Gastrocnemius medialis (tissue), 4 donors: ENCODE measurements at places on chromosomes 11 and 22.

DNA sequence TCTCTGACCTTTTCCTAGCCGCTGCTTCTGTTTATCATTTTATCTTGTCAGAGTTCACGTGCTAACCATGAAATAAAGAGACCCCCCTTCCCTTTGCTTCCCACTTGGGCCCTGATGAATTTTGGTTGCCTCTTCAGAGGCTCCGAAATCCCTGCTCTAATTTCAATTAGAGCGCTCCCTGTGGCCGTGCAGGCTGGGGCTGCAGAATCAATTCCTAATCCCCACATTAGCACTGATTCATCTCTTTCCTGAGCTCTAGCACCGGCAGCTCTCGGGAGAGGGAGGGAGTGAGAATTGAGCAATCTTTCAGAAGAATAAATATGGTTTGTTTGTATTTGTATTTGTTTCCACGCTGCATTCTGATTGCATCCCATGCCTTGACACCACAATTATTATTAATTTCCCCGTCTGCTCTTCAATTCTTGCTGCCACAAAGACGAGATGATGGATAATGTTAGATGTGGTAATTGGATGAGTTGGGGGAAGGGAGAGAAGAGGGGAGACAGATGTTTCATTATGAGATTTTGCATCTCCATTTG, 76.9 kb downstream of the NTM start:
- DNase-seq: no peak

DNA sequence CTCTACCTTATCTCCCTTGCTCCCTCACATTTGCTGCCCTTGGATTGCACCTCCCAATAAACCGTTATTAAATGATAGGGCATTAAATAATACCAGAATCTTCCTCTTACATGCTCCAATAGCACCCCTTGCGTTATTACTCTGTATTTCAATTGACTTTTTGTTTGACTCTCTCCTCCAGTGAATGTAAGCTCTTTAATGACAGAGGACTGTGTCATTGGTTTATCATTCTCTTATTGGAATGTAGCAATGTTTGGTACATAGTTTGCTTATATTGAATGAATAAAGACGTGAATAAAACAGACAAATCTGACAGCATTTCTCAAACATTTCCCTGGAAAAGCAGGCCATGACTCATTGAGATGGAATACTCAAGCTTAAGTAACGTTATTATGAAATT, 8.7 kb upstream of the MPEG1 start:
- DNase-seq: no peak

DNA sequence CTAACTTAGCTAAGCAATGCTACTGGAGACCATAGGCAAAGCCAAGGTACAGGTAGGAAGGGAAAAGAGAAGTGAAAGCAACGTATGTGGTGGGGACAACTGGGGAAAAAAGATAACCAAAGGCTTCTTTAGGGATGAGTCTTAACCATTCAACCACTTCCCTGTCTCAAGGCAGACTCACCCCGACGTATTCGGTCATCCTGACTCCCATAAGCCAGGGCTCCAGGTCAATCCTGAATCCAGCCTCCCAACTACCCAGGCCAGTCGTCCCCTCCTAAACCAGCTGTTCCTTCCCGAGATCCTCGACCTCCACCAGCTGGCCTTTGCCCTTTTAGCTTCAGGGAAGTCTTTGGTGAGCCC, 330 bp downstream of the ACP2 start:
- DNase-seq: no peak

DNA sequence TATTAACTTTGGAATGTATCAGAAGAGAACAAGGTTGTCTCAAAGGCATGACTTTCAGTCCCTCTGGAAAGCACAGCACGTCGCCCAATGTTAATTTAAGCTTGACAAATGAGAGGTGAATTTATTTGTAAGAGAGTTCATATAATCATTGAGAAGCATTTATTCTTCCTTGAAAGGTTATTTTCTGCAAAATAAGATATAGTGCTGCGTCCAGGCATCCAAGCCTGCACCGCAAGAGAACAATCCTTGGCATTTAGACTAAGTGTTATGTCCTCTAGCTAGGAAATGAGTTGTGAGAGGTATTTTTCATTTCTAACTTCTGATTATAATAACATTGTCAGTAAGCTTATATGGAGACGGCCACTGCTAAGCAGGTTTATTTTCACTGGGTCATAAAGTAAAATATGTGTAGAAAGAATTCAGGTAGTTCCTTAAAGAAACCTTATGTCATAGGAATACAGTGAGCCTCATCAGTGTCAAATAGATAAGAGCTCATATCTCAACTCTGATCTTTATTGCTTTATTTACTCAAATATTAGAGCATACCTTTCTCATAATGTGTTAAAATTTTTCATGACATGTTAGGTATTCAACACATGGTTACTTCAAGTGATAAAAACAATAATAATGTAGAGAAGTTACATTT, 182.0 kb downstream of the LUZP2 start:
- no peak for DNase-seq

DNA sequence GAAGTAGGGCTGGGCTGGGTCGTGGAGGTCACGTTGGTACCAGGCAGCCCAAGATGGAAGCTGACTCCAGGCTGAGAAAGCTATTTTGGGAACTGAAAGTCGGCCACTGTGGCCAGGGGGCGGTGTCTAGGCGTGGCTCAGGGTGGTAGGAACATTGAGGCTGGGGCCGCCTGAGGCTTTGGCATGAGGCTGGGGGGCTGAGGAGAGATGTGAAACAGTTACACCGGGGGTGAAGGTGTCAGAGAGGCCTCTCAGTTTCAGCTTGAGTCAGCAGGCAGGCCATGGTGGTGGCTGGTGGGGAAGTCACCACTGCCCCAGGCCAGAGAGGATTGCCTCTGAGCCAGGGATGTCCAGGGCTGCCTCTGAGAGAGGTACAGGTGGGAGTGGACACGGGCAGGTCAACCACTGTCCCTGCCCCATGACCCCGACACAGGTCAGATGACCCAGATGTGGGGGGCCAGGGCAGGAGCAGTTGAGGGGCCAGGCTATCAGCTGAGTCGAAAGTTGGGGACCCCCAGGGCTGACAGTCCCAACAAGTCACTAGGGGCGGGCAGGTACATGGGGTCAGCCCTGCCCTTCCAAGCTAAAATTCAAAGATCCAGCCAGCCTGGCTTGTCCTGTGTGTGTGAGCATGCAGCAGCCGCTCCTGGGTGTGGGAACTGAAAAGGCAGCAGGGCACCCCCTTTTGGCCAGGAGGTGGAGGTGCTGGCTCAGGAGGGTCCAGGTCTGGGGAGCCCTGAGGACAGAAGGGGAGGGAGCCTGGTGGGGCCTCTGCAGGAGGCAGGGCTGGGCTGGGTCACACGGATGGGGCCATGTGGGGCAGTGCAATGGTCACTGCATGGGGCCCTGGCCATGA, 7.2 kb downstream of the KCNK7 start:
- DNase-seq: peak; percentile 80

- DNase-seq: no peak
Observed at GRCh38 chr11:67506426-67507051, 1.4 kb upstream of the PITPNM1 start.

- DNase-seq: no peak
Observed at GRCh38 chr22:43521716-43522115, 109.9 kb downstream of the MPPED1 start.

GRCh38 chr11:103587901-103588788, 448.3 kb upstream of the DDI1 start:
- no peak for DNase-seq

DNA sequence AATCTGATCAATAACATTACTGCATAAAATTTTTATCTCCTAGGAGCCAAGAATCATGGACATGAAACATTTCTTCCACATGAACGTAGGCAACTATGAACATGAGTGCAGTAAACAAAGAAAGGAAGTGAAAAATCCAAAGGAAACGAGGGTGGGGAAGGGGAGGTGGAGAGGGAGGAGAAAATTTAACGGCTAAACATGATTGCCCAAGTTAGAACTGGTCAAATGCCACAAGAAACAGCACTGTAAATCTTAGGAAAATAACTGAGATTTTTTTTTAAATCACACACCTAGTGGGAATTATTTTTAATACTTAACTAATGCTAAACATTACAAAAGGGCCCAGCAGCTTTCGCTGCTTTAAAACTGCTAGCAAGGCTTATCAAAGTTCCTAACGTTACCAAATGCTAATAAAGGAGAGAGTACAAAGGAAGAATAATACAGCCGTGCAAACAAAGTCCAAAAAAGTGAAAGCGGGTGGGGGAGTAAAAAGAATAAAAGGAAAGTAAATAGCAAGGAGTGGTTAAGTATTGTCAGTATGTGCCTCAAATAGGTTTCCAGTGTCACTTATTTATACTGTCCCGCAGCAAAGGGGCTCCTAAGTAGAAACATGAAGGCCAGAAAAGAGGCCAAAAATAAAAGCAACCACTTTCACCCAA, 13.7 kb downstream of the NARS2 start:
- no peak for DNase-seq

DNA sequence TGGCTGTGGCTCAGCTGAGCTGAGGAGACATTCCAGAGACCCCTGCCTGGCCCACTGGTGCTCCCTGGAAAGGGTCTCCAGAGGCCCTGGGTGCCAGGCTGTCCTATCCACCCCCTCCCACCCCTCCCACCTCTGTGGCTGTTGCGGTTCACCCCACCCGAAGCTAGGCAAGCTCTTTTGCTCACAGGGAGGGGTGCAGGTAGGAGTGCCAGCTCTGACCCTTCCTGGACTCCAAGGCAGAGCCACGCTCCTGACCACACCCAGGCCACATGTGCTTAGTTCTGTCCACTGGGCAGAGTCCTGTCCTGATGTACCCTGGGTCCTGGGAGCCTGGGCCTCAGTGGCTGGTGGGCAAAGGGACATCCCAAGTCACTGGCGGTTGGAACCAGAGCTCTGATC, 16.4 kb downstream of the IL17REL start:
- DNase-seq: no peak

DNA sequence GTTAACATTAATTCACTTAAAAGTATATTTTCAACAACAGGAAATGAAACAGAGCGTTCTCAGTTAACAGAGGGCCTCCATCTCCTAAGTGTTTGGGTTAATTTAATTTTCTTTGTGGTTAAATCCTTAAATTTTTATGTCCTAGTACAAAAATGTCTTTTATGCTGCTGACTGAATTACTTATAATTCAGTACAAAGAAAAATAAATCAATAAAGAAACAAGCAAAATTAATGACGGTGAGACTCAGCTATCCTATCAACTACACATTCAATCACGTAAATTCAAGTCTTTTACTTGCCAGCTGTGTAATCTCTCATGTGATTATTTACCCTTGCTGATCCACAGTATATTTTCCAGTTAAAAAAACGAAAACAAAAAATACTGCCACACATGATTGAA, 81.4 kb downstream of the BBOX1 start:
- no peak for DNase-seq

GRCh38 chr11:3709977-3710376, 38.8 kb upstream of the CHRNA10 start:
- DNase-seq: peak; percentile 85

DNA sequence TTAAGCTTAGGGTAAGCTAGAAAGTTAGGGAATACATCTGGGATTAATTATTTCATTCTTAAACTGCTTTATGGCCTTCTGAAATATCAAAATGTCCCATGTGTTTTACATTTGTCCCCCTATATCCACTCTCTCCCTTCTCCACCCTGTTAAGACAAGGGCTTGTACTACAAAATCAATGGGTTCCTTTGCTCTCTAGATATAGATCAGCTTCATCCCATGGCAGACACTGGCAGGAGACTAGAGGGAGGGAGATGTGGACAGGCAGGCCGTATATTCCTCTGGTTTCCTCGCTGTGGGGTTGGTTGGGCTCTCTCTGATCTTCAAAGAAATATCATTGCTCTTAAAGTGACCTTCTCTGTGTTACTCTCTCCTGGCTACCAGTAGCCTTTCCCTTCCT, 1281.0 kb downstream of the LRRC4C start:
- DNase-seq: no peak
